Fibroblast of the aortic adventitia (primary cell): ENCODE measurements at places on chromosomes 6 and 20. TPM values are rescaled to one million over a fixed set of nuclear protein-coding genes. Genes with fewer than 3 reads are reported as not detected.
A peak's percentile ranks its signal among the peaks of the same experiment; 100 is the strongest.

DNA sequence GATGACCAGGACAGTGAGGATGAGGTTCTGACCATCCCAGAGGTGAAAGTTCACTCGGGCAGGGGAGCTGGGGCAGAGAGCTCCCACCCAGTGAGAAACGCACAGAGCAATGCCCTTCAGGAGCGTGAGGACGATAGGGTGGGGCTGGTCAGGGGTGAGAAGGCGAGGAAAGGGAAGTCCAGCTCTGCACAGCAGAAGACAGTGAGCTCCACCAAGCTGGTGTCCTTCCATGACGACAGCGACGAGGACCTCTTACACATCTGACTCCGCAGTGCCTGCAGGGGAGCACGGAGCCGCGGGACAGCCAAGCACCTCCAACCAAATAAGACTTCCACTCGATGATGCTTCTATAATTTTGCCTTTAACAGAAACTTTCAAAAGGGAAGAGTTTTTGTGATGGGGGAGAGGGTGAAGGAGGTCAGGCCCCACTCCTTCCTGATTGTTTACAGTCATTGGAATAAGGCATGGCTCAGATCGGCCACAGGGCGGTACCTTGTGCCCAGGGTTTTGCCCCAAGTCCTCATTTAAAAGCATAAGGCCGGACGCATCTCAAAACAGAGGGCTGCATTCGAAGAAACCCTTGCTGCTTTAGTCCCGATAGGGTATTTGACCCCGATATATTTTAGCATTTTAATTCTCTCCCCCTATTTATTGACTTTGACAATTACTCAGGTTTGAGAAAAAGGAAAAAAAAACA lies 16.6 kb upstream of the SLC22A1 start:
- DNase-seq, result no peak

IP6K3 gene
- total RNA-seq, result not detected in 2 replicates

GRCh38 chr6:39881851-39882530 lies 52.3 kb downstream of the MOCS1 start:
- DNase-seq, result peak; percentile 96

DNA sequence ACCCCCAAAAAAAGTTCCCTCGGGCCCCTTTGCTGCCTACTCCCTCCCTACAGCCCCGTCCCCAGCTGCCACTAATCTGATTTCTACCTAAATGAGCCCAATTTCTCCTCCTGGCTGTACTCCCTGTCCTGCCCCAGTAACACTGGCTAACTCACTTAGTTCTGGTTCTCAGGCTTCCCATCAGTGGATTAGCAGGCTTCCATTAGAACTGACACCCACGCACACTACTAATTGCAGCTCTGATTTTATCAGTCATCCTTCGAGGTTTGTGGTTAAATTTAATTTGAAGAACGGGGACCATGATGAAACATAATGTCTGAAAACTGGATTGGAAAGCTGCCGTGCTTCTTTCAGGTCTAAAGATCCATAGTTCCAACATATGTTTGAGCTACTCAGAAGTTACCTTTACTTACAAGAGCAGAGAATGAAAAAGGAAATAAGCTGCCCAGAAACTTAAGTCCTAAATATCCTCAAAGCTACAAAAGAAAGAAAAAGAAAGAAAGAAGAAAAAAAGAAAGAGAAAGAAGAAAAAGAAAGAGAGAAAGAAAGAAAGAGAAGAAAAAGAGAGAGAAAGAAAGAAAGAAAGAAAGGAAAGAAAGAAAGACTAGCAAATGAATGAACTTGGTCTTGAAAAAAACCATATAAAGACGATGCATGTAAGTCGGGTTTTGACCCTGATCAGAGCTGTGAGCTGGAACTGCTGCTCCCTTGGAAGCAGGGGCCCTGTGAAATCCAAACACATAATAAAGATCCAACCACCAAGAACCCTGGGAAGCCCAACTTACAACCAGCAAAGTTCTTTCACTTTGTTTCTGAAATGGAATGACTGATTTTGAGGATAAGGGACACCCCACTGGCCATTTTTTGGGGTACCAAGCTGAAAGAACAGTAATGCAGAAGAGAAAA lies 51.7 kb downstream of the CNKSR3 start:
- DNase-seq, result peak; percentile 16

GRCh38 chr6:86122086-86122485 lies 479.4 kb upstream of the SYNCRIP start:
- no peak for DNase-seq

- no peak for DNase-seq
Measured at GRCh38 chr6:146856296-146856695, 257.5 kb downstream of the ADGB start.

GRCh38 chr6:46923476-46923875 lies 1.7 kb upstream of the ADGRF5 start:
- DNase-seq, result no peak

GRCh38 chr6:116840091-116840490 lies 11.2 kb upstream of the GPRC6A start:
- no peak for DNase-seq

GRCh38 chr20:11443382-11444119 lies 474.1 kb upstream of the BTBD3 start:
- no peak for DNase-seq

MAS1 gene
- total RNA-seq, result under 0.01 and 0.08 TPM in 2 replicates

TAP1 gene
- total RNA-seq, result 11.9 and 25.2 TPM in 2 replicates

GRCh38 chr20:14644306-14645097 lies 307.1 kb upstream of the FLRT3 start:
- DNase-seq, result no peak

DNA sequence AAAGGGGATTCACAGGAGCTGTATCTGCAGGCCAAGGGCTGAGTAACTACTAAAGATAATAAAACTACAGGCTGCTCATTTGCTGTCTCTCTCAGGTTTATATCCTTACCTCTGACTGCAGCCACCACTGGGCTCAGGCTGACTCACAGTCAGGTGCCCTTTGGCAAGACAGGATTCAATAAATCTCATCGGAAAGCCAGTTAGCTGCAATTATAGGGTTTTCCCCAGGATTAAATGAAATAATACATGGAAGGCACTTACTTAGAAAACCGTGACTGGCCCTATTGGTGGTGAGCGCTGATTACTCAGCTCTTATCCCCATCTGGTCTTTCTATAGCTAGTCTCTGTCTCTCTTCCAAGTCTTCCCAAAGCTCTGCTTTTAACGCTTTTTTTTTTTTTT lies 26.4 kb downstream of the RMND1 start:
- DNase-seq, result no peak

DNA sequence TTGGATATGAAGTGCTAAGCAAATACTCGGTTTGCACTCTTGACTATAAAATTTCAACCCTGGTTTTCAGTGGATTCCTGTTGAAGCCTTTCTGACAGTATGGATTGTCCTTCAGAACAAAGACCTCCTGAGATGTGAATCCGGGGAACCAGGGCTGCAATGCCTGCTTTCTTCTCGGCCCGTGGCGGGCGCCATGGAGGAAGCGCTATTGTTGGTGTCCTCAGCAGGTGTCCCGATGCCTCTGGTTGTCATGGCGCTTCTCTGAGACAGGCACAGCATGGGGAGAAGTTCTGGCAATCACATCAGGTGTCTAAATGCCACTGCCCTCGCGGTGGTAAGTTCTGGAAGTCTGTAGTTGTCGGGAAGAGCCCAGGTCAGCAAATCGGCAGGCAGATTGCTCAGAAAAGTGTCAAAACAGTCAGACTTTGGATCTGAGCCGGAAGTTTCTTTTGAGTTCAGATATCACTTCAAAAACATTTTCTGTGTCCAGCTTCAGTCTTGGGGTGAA lies 188.5 kb downstream of the CDH4 start:
- DNase-seq, result no peak
